Natural killer cell treated with Interleukin-12 subunit alpha and Interleukin-12 subunit beta and Interleukin-15 and Interleukin-18, amount 100 ng/mL, for 72 hours (primary cell): ENCODE measurements at places on chromosomes 4 and X. TPM values are rescaled to one million over a fixed set of nuclear protein-coding genes. Genes with fewer than 3 reads are reported as not detected.

DNA sequence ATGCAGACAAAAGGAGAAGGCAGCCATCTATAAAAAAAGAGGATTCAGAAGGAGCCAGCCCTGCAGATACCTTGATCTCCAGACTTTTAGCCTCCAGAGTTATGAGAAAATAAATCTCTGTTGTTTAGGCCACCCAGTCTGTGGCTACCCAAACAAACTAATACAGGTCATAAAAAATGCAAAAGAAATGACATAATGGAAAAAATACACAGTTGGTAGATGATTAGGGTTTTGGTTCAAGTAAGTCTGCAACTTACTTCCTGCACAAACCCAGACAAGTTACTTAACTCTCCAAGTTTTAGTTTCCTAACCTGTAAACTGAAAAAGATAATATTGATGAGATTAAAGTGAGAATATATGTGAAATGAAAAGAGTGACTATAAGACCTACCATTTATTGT lies 11.3 kb downstream of the QDPR start:
- DNase-seq: no peak

DNA sequence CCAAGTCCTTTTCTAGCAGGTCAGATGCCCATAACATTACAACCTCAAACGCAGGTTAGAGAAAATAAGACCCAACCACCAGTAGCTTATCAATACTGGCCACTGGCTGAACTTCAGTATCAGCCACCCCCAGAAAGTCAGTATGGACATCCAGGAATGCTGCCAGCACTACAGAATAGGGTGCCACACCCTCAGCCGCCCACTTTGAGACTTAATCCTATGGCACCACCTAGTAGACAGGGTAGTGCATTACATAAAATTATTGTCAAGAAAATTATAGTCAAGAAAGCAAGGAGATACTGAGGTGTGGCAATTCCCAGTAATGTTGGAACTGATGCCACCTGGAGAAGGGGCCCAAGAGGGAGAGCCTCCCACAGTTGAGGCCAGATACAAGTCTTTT lies 19.9 kb upstream of the TRIM61 start:
- DNase-seq: no peak

- no peak for DNase-seq
Observed at GRCh38 chr4:112674376-112674775, 37.4 kb downstream of the LARP7 start.

ADH6 gene
- total RNA-seq: not detected

SYP gene
- 0.84 TPM for total RNA-seq
